ENCODE measurements at places on chromosomes 3 and 15. TPM values are rescaled to one million over a fixed set of nuclear protein-coding genes. Genes with fewer than 3 reads are reported as not detected.

GRCh38 chr15:50523851-50524251 is 22.6 kb downstream of the USP50 start:
- DNase-seq, result no peak
- H3K27me3 ChIP-seq, result no peaks in the 10 kb centered on the region
- no peak overlapping the region for H3K4me3 ChIP-seq

GRCh38 chr3:65385805-65386204 is 652.9 kb downstream of the MAGI1 start:
- H3K27ac ChIP-seq, result no peak overlapping the region
- no peaks in the 10 kb centered on the region for H3K36me3 ChIP-seq
- no peaks in the 10 kb centered on the region for H3K27me3 ChIP-seq
- no peak overlapping the region for H3K4me3 ChIP-seq

DNA sequence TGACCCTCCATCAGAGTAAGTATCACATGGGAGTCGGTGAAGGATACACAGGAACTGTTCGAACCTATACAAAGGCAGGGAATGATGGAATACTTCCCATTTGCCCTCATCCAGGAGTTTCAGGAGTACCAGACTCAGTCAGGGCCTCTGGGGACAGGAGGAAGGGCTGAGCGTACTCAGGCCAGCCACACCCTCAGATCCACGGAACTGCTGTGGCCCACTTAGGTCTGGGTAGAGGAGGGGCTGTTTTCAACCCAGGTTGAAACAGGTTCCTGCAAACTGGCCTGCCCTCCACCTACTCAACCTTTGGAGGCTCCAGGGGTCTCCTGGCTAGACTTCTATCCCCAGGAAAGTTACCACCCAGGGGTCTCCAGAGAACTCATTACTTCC is 6.7 kb upstream of the IGDCC3 start:
- H3K27ac ChIP-seq, result no peak overlapping the region
- DNase-seq, result no peak
- no peaks in the 10 kb centered on the region for H3K36me3 ChIP-seq
- peaks cover 7% of the 10 kb centered on the region for H3K4me1 ChIP-seq
- H3K4me3 ChIP-seq, result no peak overlapping the region
- no peaks in the 10 kb centered on the region for H3K27me3 ChIP-seq

DNA sequence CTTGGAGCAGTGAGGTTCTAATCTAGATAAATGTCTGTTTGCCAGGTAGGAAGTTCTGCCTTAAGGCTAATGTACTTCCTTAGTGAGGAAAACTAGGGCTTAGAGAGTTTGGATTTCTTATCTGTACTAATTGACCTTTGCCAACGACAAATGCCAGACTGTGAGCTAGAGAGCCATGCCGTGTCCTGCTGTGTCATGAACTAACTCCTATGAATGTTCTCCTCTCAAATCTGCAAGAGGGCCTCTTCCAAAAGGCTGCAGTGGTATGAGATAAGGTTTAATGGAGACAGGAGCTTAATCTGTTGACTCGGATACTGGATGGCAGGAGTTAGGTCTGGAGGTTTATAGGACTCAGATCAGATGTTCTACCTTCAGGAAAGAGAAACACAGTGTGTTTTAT is 524.9 kb downstream of the NTRK3 start:
- H3K27ac ChIP-seq, result no peak overlapping the region
- DNase-seq, result no peak
- no peaks in the 10 kb centered on the region for H3K36me3 ChIP-seq
- no peaks in the 10 kb centered on the region for H3K27me3 ChIP-seq
- H3K4me3 ChIP-seq, result no peak overlapping the region
- H3K4me1 ChIP-seq, result no peaks in the 10 kb centered on the region

- no peaks in the 10 kb centered on the region for H3K27me3 ChIP-seq
- no peaks in the 10 kb centered on the region for H3K4me1 ChIP-seq
- H3K27ac ChIP-seq, result no peak overlapping the region
- no peak overlapping the region for H3K4me3 ChIP-seq
Measured at GRCh38 chr3:61311044-61311443, 59.8 kb upstream of the FHIT start.

GRCh38 chr3:188707381-188708288 is 464.1 kb upstream of the TPRG1 start:
- H3K27ac ChIP-seq, result no peak overlapping the region
- H3K4me3 ChIP-seq, result no peak overlapping the region
- peaks cover 8% of the 10 kb centered on the region for H3K4me1 ChIP-seq
- no peak for DNase-seq
- no peaks in the 10 kb centered on the region for H3K27me3 ChIP-seq

- H3K36me3 ChIP-seq, result no peaks in the 10 kb centered on the region
- no peaks in the 10 kb centered on the region for H3K4me1 ChIP-seq
- H3K27ac ChIP-seq, result peak overlapping the region; percentile 70
- DNase-seq, result peak; percentile 65
- H3K4me3 ChIP-seq, result no peak overlapping the region
Measured at GRCh38 chr3:138038725-138039462, 28.9 kb downstream of the CLDN18 start.

GRCh38 chr15:68699881-68700454 is 120.7 kb downstream of the ANP32A start:
- H3K27ac ChIP-seq, result peak overlapping the region; percentile 33
- H3K4me1 ChIP-seq, result peaks cover 25% of the 10 kb centered on the region
- no peaks in the 10 kb centered on the region for H3K36me3 ChIP-seq
- H3K27me3 ChIP-seq, result peaks cover 13% of the 10 kb centered on the region
- no peak for DNase-seq

GRCh38 chr15:85007741-85008397 is 26.2 kb downstream of the PDE8A start:
- no peaks in the 10 kb centered on the region for H3K36me3 ChIP-seq
- H3K4me3 ChIP-seq, result no peak overlapping the region
- no peak for DNase-seq
- no peak overlapping the region for H3K27ac ChIP-seq
- H3K27me3 ChIP-seq, result no peaks in the 10 kb centered on the region

DNA sequence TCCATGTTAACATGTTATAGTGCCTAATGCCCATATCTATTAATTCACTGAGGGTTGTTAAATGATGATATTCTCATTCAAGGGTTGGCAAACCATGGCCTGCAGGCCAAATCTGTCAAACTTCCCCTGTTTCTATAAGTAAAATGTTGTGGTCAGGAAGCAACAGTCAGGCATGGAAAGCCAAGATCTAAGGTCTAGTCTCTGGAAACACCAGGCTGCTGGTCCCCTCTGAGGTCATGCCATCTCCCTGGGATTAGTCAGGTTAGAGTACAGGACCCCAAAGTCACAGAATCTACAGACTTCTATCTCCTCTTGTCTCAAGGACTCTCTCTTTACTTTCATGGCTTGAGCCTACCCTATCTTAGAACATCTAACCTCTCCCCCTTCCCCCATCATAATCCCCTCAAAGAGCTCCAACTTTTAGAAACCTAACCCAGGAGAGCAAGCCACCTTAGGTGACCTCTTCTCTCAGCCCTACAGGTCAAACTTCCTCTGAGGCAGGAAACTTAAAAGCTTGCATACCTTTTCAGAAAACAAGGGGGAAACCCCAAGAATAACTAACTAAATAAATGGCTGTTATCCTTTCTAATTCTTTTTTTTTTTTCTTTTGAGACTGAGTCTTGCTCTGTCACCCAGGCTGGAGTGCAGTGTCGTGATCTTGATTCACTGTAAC is 15.3 kb upstream of the HERC1 start:
- H3K4me1 ChIP-seq, result no peaks in the 10 kb centered on the region
- no peak overlapping the region for H3K4me3 ChIP-seq
- H3K27ac ChIP-seq, result no peak overlapping the region
- H3K36me3 ChIP-seq, result no peaks in the 10 kb centered on the region

GRCh38 chr3:192899540-192899982 is 18.1 kb downstream of the MB21D2 start:
- no peak overlapping the region for H3K4me3 ChIP-seq
- no peaks in the 10 kb centered on the region for H3K36me3 ChIP-seq
- H3K27ac ChIP-seq, result no peak overlapping the region
- no peak for DNase-seq

- no peaks in the 10 kb centered on the region for H3K36me3 ChIP-seq
- H3K4me3 ChIP-seq, result no peak overlapping the region
- peaks cover 29% of the 10 kb centered on the region for H3K4me1 ChIP-seq
Measured at GRCh38 chr3:16802389-16802788, 82.4 kb upstream of the PLCL2 start.

DNA sequence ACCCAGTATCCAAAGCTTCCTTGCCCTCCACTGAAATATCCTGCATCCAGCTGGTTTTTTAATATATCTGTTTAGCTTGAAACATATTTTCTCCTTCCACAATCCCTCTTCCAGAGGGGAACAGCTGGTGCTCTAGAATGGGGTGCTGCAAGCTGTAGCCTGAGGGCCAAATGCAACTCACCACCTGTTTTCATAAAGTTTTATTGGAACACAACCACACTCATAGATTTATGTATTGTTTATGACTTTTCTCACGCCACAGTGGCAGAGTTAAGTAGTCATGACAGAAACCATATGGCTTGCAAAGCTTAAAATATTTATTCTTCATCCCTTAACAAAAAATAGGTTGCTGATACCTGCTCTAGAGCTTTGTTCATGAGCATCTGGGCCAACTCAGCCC is 298.7 kb downstream of the CLSTN2 start:
- no peak for DNase-seq
- H3K27ac ChIP-seq, result no peak overlapping the region
- H3K36me3 ChIP-seq, result no peaks in the 10 kb centered on the region
- no peaks in the 10 kb centered on the region for H3K4me1 ChIP-seq

DNA sequence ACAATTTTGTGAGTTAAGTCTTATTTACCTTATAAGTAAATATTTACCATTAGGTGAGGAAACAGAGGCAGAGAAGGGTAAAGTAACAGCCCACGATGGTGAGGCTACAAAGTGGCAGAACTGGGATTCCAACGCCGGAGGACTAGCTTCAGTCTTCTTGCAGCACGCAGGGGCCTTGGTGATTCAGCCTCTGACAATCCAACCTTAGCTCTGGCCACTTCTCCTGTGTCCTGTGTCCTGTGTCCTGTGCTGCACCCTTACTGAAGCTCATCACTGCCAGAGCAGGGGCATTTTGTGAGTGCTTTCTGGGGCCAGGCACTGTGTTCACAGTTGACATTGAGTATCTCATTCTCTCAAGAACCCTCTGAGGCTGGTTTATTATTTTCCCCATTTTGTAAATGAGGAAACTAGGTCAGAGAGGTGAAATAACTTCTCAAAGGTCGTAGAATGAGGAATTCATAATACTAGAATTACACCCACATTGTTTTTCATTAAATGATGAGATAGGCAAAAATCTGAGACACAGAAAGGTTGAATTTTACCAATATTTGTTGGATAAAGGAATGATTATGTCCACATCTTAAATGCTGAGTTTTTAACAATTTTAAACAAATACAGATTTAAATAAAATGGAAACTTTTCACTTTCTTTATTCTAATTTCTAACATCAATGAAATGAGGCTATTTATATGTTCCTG is 215.9 kb downstream of the BBX start:
- no peak overlapping the region for H3K27ac ChIP-seq
- H3K27me3 ChIP-seq, result no peaks in the 10 kb centered on the region
- DNase-seq, result no peak
- no peaks in the 10 kb centered on the region for H3K36me3 ChIP-seq

GRCh38 chr3:43094381-43094780 is 11.5 kb downstream of the POMGNT2 start:
- H3K27me3 ChIP-seq, result no peaks in the 10 kb centered on the region
- no peaks in the 10 kb centered on the region for H3K4me1 ChIP-seq

Gene MAP6D1
- total RNA-seq, result 0.38 TPM

Gene GOLGA8O
- 1.4 TPM for total RNA-seq

Gene CD80
- 3.7 TPM for total RNA-seq

Gene ATP2B2
- total RNA-seq, result 0.18 TPM

Gene DOCK3
- 0.34 TPM for total RNA-seq

Gene PLSCR5
- total RNA-seq, result not detected

Gene PROS1
- 51.1 TPM for total RNA-seq

Data from left lung (tissue), 14 donors.